ENCODE measurements at places on chromosomes 2 and 18. TPM values are rescaled to one million over a fixed set of nuclear protein-coding genes. Genes with fewer than 3 reads are reported as not detected.

The APLF gene
- total RNA-seq, result 10.0 TPM

The HTR2B gene
- 0.30 TPM for total RNA-seq

The TBR1 gene
- 0.30 TPM for total RNA-seq

The ARHGEF4 gene
- total RNA-seq, result 19.9 TPM

The SERPINB5 gene
- 130 TPM for total RNA-seq

The UGT1A10 gene
- not detected for total RNA-seq

The BMP10 gene
- total RNA-seq, result not detected

The ZSWIM2 gene
- total RNA-seq, result not detected

The KCNIP3 gene
- 2.4 TPM for total RNA-seq

The GCKR gene
- total RNA-seq, result 0.49 TPM

The GPR155 gene
- 5.8 TPM for total RNA-seq

The CNNM4 gene
- 4.9 TPM for total RNA-seq

The SULT1C2 gene
- total RNA-seq, result 1.5 TPM

The TEKT4 gene
- total RNA-seq, result not detected

The APCDD1 gene
- total RNA-seq, result 125 TPM

The RFX8 gene
- total RNA-seq, result 1.2 TPM

The PLB1 gene
- total RNA-seq, result 7.2 TPM

The RNF152 gene
- total RNA-seq, result 60.2 TPM

The ZNF892 gene
- total RNA-seq, result 5.8 TPM

The PRKAG3 gene
- total RNA-seq, result 2.5 TPM

The SCN7A gene
- 18.2 TPM for total RNA-seq

The GCG gene
- not detected for total RNA-seq

The IL1R2 gene
- total RNA-seq, result 15.6 TPM
